Thoracic aorta (tissue), 2 donors: ENCODE measurements at places on chromosomes 5 and 9. TPM values are rescaled to one million over a fixed set of nuclear protein-coding genes. Genes with fewer than 3 reads are reported as not detected.

GRCh38 chr5:38871058-38871605, 25.3 kb downstream of the OSMR start:
- no peak for DNase-seq

DNA sequence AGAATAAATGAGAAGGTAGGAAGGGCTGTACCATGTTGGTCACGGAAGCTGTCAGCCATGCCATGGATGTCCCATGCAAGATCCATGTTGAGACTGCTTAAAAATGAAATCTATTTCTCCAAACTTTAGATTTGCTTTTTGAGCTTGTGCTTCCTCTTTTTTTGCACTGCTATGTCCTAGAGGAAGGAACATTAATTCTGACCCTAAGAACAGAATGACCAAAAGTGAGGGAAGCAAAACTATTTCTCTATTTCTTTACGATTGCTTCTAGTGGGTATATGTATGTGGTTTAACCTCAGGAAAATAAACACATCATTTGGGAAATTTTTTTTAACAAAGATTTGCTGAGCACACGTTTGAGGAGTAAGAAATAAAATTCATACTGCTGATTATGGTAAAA, 84.6 kb downstream of the USP20 start:
- no peak for DNase-seq

GRCh38 chr5:158120760-158121159, 261.8 kb upstream of the CLINT1 start:
- no peak for DNase-seq

DNA sequence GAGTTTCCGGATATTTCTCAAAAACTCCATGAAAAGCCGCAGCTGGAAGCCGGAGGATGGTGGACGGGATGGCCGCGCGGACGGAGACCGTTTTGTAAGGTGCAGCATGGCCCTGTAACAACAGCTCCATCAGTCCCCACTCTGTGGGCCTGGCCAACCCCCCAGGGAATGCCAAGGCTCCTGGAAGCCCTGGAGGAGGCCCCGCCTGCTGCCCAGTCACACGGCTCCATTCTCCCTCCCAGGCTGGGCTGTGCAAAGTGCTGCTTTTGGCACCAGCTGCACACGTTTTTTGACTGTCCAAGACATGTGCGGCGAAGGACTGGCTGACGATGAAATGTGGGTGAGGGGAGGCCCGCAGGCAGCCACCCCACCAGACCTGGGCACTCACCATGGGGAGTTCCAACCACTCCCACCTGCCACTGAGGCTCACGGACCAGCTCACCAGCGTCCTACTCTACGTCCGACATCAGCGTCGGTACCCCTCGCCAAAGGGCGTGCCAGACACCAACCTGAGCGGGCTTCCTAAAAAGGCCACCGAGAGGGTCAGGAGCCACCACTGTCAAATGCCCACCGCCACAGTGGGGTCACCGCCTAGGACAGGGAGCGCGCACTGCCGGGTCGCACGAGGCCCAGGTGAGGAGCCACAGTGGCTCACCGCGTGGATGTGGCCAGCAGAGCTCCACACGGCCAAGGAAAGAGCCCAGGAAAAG, 27.3 kb downstream of the PNPLA7 start:
- DNase-seq: no peak

DNA sequence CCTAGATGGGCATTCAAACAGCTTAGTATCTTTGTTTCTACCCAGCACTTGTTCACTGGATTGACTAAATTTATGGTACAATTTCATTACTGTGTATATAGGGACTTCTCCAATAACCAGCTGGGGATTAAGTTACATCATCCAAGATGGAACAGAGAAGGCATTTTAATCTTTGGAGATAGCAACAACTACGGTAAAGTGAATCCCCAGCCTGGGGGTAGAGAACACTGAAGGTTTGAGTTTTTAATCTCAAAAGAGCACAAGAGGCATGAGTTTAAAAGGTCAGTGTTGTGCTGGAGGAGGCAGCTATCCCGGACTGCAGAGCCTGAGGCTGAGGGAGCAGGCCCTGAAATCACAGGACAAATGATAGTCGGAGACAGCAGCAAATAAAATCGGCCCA, 28.6 kb downstream of the DDX31 start:
- no peak for DNase-seq

DNA sequence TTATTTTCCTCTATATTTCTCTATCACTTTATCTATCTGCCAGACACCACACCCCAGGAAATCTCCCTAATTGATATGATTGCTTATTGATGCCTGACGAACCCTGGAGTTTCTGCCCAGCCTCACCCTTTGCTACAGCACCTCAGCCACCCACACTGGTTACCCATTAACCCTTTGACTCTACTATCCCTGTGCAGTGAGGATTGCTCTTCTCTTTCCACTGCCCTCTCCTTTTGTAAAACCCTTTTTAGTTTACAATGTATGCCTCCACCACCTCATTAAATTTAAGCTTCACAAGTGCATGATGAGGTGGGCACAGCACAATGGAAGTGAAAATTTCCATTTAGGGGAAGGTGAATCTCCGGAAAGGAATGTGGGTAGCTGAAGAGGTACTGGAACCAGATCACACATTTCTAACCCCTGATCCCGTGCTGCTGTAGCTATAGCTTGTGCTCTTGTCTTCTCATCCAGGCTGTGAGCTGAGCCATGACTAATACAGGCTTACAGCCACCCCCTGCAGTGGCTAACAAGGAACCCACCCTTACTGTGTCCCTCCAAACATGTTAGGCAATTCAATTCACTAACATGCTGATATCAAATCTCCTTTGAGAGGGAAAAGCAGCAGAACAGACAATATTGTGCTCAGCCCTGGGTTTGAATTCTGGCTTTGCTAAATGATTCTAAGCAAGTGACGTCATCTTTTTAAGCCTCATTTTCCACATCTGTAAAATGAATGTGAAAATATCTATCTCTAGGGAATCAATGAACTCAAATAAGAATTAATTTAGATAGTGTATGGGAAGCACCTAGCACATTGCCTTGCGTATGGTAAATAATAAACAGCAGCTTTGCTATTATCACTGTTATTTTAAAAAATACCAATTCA, 186.9 kb upstream of the TRIM32 start:
- DNase-seq: no peak

DNA sequence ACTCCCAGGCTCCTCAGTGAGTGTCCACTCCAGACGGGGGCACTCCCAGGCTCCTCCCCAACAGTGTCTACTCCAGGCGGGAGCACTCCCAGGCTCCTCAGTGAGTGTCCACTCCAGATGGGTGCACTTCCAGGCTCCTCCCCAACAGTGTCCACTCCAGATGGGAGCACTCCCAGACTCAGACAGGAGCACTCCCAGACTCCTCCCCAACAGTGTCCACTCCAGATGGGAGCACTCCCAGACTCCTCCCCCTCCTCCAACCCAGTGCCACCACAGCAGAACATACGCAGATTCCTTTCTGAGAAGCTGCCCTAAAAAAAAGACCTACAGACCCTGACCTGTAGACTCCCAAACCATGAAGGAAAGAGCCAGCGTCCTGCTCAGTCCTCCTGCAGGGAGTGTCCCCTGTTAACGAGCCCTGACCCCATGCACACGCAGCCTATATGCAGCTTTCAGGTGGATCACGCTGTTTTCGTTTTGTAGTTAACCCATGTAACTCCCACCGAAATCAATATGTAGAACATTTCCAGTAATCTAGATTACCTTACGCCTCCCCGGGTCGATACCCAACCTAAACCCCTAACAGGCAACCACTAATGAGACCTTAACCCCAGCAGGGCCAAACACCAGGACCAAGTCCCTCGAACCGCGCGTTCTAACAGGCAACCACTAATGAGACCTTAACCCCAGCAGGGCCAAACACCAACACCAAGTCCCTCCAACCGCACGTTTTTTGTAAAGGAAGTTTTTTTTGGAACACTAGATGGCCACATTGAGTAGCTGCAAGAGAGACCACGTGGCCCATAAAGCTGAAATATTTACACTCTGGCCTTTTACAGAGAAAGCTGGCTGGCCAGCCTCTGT, 15.7 kb downstream of the PNPLA7 start:
- no peak for DNase-seq

DNA sequence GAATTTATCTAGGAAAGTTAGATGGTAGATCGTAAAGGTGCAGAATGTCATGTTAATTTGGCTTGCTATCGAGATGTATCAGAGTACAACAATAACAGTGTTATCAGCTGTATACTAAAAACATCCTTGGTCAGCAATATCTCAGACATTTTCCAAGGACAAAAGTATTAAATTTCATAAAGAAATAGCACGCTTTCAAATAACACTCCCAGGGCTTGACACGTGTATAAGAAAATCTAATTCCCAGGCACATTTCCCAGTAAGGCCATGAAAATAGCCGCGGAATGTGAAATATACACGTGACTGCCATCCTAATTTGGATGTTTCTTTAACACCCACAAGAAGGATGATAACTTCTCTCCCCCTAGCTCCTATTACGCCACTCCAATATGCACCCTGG, 17.7 kb upstream of the SYK start:
- no peak for DNase-seq

IFNA21 gene
- not detected for total RNA-seq

GDNF gene
- total RNA-seq: not detected

FOXD4 gene
- not detected for total RNA-seq

SLC4A9 gene
- not detected for total RNA-seq

PNPLA7 gene
- 12.7 TPM for total RNA-seq

GRM6 gene
- not detected for total RNA-seq

PCDHGC5 gene
- 5.7 TPM for total RNA-seq

KLF4 gene
- 70.6 TPM for total RNA-seq

TEK gene
- total RNA-seq: 8.4 TPM
